ENCODE measurements at places on chromosomes 12 and 14.

DNA sequence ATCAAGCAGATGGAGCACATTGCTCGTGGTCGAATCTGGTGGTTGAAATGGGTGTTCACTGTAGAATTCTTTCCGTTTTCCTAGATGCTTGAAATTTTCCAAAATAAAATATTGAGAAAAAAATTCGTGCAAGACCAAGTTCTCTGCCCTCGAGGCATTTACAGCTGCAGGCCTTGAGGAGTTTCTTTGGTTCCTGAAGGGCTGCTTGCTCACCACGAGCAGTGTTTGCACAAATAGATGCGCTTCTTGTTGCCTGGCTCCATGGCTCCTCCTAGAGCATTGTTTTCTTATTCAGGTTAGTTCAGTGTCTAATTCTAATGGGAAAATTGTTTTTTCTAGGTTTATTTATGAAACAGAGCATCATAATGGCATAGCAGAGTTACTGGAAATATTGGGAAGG lies 74.5 kb upstream of the DYNC1H1 start:
- DNase-seq: no peak

DNA sequence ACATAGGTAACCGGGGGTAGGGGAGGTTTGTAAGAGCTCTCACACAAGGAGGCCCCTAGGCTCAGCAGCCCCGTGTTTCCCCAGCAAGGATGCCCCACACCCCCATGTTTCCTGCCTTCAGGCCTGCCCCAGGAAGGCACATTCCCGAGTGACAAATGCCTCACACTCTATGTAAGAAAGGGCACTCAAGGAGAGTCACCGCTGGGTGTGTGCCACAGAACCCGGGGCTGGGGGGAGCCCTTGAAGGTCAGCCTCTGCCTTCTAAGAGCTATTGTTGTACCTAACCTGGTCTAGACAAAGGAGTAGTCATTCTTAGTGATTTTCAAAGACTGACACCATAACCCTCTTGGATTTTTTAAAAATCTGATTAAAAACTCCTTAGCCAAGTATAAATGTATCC lies 333.6 kb downstream of the DPF3 start:
- no peak for DNase-seq

GRCh38 chr12:39426636-39427240 lies 16.2 kb downstream of the KIF21A start:
- no peak for DNase-seq

DNA sequence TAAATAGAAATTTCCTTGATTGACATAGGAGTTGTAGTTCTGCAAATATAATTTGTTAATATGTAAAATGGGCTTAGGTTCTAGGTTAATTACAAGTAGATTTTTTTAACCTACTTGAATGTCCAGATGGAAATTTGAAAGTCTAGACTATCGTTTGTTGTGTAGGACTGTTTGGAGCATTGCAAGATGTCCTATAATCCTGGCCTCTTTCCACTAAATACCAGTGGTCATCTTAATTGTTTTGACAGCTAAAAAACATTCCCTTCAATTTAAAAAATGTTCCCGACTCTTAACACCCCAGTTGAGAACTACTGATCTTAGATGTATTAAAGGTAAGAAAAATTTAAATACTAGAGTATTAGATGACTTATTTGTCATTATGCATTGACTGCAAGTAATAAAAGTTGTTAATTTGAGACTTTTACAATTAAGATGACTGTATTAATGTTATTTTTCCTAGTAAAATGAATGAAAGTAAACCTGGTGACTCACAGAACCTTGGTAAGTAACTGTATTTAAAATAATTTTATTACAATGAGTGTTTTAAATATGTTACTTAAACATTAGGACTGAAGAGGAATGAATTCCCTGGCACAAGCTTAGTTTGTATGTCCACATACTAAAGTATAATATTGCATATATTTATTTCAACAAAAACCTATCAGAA lies 21.8 kb downstream of the G2E3 start:
- no peak for DNase-seq

DNA sequence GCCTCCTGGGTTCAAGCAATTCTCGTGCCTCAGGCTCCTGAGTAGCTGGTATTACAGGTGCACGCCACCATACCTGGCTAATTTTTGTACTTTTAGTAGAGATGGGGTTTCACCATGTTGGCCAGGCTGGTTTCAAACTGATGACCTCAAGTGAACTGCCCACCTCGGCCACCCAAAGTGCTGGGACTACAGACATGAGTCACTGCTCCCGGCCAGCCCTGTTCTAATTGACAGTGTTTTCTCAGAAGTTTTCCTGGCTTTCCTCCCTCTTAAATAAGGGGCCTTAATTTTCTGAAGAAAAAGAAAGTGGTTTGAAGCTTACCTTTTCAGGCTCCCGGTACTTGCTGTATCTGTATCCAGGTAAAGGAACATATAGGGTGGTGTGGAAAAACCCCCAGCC lies 1.7 kb downstream of the HAL start:
- DNase-seq: no peak

DNA sequence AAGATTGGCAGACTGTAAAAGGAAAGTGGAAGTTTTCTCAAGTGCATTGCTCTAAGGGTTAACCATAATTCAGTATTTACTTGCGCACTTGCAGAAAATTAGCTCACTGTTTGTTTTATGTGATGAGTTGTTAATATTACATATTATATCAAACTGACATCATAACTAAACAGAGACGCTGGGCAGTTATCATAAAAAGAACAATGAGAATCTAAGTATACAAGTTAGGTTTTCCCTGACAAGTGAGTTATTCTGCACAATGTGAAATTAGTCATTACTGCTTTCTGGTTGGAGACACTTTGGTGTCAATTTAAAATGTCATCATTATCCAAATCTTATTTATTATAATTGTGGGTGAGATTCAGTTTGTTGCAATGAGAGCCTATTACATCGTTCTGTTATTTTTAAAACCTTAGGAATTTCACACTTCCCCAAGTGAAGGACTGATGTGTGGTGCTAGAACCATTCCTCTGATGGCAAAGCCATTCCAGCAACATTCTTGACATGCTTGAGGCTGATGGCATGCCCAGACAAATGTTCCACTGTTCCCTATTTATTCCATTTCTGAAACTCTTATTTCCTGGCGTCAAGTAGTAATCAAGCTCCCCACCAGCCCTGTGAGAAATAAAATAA lies 90.1 kb upstream of the FLRT2 start:
- no peak for DNase-seq

DNA sequence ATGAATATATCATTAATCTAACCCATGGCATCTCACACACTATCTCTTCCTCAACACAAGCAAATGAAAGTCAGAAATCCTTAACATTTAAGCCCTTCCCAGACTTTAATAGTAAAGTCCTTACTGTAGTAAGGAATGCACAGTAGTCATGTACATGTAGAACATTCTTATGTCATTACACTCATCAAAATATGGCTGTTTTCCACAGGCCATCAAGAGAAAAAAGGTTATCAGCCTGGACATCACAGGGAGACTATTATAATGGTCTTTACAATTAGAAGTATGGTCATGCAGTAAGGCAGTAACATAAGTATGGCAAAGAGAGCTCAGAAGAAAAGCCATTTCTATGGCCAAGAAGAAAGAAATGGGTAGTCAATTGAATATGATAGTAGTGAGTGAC lies 121.2 kb downstream of the SLC6A15 start:
- DNase-seq: no peak

GRCh38 chr12:108637222-108637971 lies 3.7 kb upstream of the SELPLG start:
- no peak for DNase-seq

DNA sequence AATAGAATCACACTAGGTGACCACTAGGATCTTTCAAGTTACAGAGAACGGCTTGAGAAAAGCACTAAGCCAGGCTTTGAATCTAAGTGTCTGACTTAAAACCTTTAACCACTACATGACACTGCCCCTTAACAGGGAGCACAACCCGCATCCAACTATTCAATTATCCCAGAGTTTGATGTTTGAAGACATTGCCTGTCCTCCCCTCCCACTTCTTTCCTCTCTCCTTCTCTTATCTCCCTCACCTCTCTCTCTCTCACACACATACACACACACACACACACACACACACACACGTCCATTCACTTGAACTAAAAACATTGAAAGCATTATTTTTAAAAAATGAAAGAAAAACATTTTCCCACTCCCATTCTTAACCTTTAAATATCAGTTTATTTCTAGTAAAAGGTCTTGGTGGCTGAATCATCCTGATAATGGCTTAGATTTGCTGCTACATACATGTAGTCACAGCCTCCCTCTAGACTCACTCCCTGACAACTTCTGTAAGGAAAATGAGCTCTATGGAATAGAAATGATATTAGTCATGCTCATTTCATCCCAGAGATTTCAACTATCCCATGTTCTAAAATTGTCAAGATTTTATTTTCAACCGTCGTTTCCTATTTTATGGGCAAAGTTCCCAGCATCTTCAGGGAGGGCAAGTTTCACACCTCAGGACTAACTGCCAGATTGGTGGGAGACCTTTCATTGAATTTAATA lies 53.5 kb upstream of the RAP1B start:
- DNase-seq: no peak

- no peak for DNase-seq
These were observed 2.6 kb downstream of the KRAS start for GRCh38 chr12:25248137-25248536.

DNA sequence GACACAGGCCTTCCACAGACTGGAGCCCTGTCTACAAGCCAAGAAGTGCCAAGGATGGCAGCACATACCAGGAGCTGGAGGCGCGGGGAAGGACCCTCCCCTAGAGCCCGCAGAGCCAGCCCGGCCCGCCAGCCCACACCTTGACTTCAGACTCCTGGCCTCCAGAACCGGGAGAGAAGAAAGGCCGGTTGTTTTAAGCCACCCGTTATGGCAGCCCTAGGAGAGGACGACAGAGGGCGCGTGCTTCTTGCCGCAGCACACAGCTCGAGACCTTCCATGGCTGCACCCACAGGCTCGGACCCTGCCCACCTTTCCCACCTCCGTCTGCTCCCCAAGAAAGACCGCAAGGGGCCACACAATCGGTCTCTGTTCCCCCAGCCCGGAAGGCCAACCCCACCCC lies 53.7 kb downstream of the RNF34 start:
- DNase-seq: no peak

- no peak for DNase-seq
These were observed 250.6 kb downstream of the AEBP2 start for GRCh38 chr12:19689801-19690472.

GRCh38 chr12:109899783-109900751 lies at the start of gene TCHP:
Gene TCHP, plus strand, starts transcription at chr12:109900274. Its CDS starts 2,753 bp downstream, at chr12:109903027.
- DNase-seq: peak; percentile 91

DNA sequence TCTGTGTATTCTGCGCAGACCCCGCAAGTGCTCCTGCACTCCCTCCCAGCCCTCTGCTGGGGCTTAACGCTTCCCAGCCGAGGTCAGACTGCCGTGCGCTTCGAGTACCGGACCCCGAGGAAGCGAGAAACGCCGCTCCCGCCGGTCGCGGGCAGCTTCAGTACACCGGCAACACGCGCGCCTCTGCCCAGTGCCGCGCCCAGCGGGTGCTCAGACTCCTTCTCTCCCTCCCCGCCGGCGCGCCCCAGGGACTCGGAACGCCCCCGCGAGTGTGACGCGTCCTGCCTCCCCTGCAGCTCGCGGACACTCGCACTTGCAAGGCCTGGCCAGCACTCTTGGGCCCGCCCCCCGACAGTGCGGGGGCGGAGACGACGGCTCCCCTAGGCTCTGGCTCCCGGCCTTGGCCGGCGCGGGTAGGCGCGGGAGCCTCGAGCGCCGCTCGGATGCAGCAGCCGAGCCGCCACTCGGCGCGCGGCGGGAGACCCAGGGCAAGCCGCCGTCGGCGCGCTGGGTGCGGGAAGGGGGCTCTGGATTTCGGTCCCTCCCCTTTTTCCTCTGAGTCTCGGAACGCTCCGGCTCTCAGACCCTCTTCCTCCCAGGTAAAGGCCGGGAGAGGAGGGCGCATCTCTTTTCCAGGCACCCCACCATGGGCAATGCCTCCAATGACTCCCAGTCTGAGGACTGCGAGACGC lies at the start of gene PTGER2:
PTGER2 (plus strand) TSS at position 410 of the 692 bp plus-strand sequence; CDS start at position 647, 237 bp downstream.
- peak; percentile 67 for DNase-seq

- no peak for DNase-seq
These were observed 267.6 kb downstream of the GRIN2B start for GRCh38 chr12:13713556-13714410.

GRCh38 chr12:92363295-92364146 lies 217.9 kb upstream of the BTG1 start:
- DNase-seq: no peak

- no peak for DNase-seq
These were observed 194.1 kb downstream of the AACS start for GRCh38 chr12:125259178-125259867.

DNA sequence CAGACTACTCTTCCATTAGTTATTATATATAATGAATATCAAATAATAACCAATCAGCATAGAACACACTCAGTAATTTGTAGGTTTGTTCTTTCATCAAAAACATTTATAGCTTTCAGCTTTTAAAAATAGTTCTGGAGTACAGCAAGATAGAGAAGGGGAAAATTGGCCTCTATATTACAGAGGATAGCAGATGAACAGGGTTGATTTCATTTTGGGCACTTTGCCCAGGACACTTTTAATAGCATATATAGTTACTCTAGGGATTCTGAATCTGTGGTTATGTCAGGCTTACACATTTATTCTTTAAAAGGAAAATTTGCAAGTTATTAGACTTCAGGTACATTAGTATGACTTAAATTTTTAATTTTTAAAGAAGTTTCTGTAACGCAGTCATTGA lies 52.6 kb downstream of the IFT81 start:
- DNase-seq: no peak

DNA sequence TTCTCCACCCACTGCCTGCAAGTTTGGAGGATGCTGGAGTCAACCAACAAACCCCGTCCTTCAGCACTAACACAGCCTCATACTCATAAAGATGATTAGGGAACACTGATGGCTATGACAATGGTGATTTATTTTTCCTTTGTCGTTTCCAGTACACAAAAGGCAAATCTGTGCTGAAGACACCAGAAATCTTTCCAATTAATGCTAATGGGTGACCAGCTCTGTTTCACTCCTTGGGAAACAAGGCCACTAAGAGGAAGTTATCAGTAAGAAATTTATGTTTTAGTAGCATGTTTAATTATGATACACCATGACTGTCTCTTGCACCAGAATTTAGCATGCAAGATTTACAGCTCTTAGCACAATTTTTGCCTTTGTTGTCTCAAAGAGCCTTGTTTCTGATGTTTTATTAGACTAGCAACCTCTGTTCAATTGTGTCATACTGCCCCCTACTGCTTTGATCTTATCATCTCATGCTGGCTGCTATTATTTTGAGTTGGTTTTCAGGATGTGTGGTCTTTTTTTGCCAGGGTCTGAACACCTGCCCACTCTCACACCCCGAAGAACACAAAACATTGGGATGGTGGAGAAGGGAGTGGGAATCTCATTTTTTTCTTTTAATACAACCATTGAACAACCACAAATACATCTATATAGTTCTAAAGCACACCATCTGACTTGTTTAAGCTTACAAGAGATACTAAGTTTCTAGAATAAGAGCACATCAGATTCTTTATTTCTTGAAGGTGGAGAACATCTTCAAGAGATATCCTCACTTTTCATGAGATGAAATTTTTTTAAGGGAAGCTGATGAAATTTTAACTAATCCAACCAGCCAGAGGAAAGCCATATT lies 160.9 kb downstream of the SPTSSA start:
- DNase-seq: no peak

GRCh38 chr14:49999146-49999761 lies 106.4 kb downstream of the ARF6 start:
- DNase-seq: peak; percentile 56

Measured in left lobe of liver (tissue), 2 donors.